ENCODE measurements at places on chromosomes 7 and 10. TPM values are rescaled to one million over a fixed set of nuclear protein-coding genes. Genes with fewer than 3 reads are reported as not detected.

Gene H2BK1
- not detected for total RNA-seq

GRCh38 chr7:46568420-46569132 is 647.5 kb upstream of the IGFBP3 start:
- DNase-seq: peak; percentile 74

DNA sequence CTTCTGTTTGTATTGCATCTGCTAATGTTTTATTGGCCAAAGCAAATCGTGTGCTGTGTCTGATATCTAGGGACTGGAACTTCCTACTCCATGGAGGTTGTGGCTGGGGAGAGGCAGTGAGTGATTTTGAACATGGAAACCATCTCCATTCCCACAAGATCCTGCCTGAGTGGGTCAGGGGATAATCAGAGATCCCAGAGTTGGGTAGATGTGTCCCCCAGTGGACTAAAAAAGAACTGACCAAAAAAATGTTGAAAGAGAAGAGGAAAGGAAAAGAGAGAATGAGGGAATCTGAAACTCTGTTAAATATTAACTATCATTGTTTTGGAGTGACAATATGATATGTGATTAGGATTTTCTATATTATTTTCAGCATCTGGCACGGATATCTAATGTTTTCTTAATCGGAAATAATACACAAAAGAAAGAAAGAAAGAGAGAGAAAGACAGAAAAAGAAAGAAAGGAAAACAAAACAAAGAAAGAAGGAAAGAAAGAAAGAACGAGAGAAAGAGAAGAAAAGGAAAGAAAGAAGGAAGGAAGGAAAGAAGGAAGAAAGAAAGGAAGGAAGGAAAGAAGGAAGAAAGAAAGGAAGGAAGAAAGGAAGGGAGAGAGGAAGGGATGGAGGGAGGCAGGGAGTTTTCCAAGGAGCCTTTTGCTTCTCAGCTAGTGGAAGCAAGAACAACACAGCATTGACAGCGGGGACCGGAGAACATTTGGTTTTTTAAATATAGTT is 638.5 kb downstream of the CCSER2 start:
- no peak for DNase-seq

GRCh38 chr7:140273417-140273816 is 96.6 kb upstream of the KDM7A start:
- DNase-seq: no peak

DNA sequence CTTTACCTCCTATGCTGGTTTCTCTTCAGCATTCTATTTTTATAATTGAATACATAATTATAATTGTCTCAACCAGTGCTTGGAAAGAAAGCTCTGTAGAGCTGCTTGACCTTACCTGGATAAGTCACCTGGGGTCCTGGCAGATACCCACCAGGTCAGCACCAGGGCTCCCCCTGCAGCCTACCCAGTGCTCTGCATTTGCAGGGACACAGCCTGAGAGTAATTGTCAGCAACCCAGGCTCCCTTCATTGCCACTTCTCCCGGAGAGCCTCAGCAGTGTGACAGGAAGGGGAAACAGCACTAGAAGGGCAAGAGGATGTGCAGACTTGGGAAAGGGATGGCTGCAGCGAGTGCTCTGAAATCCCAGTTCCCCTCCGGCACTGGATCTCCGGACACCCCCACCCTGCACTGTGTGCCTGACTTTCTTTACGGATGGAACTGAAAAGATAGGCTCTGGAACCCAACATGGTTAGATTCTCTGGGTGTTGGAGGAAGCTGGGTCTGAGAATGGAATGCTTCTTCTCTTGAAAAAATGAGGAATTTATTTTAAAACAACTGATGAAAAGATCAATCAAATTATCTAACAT is 11.4 kb upstream of the PAX4 start:
- DNase-seq: peak; percentile 21

DNA sequence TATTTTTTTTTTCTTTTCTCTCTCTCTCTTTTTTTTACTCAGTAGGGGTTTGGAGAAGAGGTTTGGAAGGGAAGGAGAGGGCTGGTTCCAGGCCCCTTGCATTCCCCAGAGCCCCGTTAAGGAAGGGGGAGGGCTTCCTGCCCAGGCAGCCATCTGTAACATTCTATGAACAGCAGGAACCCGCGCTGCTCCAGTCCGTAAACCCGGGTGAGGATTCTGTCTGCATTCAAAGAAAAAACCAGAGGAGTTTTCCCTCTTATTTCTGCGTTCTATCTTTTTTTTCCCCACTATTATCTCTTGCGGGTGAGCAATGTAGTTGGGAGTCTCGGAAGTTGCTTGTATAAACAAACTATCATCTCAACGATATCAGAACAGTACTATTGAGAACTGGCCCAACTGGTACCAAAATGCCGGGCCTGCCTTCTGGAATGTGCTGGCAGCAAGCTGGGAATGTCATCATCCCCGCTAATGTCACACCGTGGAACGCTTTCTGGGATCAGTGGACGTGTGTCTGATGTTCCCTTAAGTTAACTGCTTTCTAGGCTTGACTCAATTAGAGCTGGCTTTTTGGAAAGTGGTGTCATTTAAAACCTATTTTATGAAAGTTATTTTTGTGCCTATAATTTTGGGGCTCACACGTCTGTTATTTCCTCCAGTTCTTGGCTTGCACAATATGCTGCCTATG is 153.1 kb upstream of the MEOX2 start:
- DNase-seq: no peak
